Skin of body (tissue), 3 donors: ENCODE measurements at places on chromosomes 11 and 22. TPM values are rescaled to one million over a fixed set of nuclear protein-coding genes. Genes with fewer than 3 reads are reported as not detected.

MMP11 gene
- 4.9 TPM for total RNA-seq

PHLDB1 gene
- 74.3 TPM for total RNA-seq

RBMXL2 gene
- not detected for total RNA-seq

PHF21B gene
- total RNA-seq, result 0.39 TPM

SEC14L6 gene
- 18.4 TPM for total RNA-seq

IGSF9B gene
- 2.0 TPM for total RNA-seq

DGAT2 gene
- 79.3 TPM for total RNA-seq
